ENCODE measurements at places on chromosomes 3 and 15.

DNA sequence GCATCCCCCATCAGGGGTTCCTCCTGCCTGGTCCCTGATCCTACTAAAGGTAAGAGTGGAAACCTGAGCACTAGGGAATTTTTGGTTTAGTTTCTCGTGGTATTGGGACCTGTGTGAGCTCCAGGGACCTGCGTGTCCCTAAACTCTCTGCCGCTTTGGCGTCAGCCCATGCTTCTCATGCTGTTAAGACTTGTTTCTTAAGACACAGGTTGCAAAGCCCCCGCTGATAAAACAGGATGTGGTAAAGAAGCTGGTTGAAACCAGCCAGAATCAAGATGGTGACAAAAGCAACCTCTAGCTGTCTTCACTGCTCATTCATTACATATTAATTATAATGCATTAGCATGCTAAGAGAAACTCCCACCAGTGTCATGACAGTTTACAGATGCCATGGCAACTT lies 64.6 kb downstream of the LYZL4 start:
- DNase-seq = no peak

GRCh38 chr3:5071061-5071460 lies 51.0 kb upstream of the ARL8B start:
- DNase-seq = no peak

- no peak for DNase-seq
Measured at GRCh38 chr3:127450331-127450730, 140.2 kb downstream of the TPRA1 start.

- DNase-seq = no peak
Measured at GRCh38 chr3:459311-459670, 262.7 kb downstream of the CHL1 start.

DNA sequence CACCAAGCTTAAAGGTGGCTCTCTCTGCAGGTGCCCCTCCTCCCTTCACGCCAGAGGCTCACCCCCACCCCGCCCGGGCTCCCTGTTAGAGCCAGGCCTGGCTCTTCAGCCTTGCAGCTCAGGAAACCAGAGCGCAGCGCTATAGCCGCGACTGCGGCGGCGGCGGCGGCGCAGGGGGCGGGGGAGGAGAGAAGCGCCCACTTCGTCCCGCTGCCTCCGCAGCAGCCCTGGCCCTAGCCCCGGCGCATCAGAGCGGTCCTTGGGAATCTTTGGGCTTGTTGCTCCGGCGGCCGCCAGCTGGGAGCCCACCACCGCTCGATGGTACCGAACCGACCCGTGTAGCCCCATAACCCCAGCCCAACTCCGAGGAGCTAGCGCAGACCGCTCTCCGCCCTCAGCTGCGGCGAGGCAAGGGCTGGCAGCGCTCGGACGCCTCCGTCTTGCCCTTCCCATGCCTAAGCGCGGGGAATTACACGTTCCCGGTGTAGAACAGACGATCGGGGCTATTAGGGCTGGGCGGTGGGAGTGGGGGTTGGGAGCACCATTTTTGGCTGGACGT lies 1.2 kb downstream of the RASGRF1 start:
- no peak for DNase-seq

- no peak for DNase-seq
Measured at GRCh38 chr3:177358977-177359592, 161.8 kb upstream of the TBL1XR1 start.

DNA sequence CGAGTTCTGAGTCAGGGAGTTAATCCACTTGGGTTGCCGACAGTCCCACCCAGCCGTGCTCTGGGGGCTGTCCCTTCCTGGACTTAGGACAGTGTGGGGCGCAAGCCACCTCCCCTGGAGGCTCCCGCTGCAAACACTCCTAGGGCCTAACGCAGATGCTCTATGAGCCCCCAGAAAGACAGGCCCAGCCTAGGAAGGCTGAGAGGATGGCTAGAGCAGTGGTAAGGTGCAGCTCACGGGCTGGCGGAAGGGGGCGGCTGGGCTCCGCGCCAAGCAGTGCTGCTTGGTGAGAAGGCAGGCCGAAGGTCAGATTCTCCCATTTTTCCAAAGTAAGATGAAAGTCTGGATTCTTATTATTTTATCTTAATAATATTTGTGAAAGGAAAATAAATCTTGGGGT lies 84.6 kb upstream of the ALDH1L1 start:
- DNase-seq = no peak

DNA sequence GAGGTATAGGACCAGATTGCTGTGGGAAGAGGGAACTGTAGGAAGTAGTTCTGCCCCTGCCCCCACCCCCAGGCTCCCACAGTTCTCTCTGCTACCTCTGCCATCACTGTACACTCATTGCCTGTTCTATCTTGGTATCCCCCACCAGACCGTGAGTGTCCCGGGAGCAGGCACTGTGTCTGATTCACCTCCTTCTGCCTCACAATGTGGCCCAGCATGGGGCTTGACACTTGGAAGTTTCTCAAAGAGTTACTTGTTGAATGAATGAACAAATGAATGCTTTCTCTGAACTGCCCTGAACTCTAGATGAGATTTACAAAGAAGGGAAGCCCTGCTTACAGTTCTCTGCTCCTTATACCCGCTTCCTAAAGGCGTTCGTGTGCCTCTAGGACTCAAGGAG lies 27.1 kb upstream of the PIK3CB start:
- no peak for DNase-seq

DNA sequence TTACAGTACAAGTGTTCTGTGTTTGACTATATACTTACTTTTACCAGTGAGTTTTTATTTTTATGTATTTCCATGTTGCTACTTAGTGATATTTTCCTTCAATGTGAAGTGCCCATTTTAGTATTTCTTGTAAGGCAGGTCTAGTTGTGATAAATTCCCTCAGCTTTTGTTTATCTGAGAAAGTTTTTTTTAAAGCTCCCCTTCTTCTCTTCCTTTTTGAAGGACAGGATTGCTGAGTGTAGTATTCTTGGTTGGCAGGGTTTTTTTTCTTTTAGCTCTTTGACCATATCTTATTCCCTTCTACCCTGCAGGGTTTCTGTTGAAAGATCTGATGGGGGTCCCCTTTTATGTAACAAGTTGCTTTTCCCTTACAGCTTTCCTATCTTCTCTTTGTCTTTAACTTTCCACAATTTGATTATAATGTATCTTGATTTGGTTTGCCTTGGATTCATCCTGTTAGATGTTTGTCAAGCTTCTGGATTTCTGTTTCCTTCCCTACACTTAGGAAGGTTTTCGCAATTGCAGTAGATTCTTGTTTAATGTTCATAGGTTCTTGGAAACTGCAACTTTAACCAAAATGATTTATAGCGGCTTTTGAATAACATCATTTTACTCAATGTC lies 7.9 kb downstream of the PLAAT1 start:
- DNase-seq = no peak

GRCh38 chr3:7328339-7328738 lies 467.4 kb downstream of the GRM7 start:
- DNase-seq = no peak

- DNase-seq = no peak
Measured at GRCh38 chr3:72152551-72153476, 367.9 kb upstream of the PROK2 start.

DNA sequence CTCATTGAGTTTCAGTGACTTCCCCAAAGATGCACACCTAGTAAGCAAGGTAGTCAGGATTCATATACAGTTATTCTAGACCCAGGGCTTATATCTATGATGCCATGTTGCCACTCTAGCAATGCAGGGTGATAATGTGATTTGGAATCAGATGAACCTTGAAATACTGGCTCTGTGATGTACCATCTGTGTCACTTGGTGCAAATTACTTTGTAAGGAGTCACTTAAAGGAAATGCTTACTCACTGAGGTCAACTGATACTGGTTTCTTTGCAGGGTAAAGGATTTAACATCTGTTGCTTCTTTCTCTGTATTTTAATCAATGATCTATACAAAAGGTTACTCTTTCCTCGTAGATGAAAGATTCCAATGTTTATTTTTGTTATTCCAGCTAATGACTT lies 10.8 kb downstream of the ASB14 start:
- no peak for DNase-seq

- DNase-seq = no peak
Measured at GRCh38 chr15:22973987-22974386, 6.2 kb downstream of the CYFIP1 start.

DNA sequence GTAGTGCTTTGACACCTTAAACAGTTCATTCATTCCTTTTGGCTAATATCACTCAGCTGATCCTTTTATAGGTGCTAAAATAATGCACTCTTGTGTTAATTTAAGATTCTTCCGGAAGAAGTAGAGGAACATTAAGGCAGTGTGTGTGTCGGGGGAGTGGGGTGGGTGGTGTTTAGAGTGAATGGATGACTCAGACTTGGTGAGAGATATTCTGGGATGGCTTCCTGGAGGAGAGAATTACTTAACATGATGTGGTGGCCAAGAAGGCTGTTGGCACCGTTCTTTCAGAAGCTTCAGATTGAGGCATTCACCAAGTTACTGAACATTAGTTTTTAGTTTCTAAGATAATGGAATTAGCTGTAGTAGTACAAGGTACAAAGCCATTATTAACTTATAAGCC lies 125.6 kb upstream of the ROPN1 start:
- no peak for DNase-seq

- no peak for DNase-seq
Measured at GRCh38 chr3:31465999-31466398, 66.7 kb upstream of the STT3B start.
